ENCODE measurements at places on chromosomes 1 and 21.

DNA sequence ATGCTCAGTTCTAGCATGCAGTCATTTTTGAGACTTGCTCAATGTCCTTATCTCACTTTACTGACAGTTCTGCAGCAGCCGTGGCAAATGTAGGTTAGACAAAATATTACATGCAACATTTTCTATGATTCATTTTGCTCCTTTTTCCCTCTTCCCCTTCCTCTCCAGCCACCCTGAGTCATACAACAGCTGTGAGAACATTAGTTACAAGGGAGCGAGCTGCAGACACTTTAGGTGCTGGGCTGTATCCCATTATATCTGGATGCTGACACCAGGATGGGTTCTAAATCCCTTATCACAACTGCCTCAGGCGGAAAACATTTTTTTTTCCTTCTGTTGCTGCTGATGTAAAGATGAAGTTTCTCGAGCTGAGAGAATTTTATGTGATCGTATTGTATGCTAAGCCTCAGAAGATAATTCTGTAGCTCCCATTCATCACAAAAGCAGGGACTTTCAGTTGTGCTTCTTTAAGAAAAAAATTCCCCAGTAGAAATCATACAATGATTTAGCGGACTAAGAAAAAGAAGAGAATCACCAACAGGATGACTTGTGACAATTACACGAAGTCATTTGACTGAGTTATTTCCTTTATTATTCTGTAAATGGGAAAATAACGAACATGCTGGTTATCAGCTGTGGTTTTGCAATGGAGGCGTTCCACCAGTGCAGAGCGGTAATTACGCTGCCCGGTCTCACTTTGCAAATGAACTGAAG lies 345.0 kb downstream of the DISC1 start:
- DNase-seq, result no peak

- DNase-seq, result no peak
These were observed 424 bp upstream of the PCNX2 start for GRCh38 chr1:233295975-233296322.

- no peak for DNase-seq
These were observed 50.4 kb upstream of the CXADR start for GRCh38 chr21:17462276-17462981.

GRCh38 chr1:49424782-49425181 lies 599.0 kb downstream of the AGBL4 start:
- DNase-seq, result no peak

- DNase-seq, result no peak
These were observed 63.9 kb downstream of the UCK2 start for GRCh38 chr1:165891111-165891860.

- no peak for DNase-seq
These were observed 18.3 kb downstream of the UBR4 start for GRCh38 chr1:19191811-19192210.

Data from activated CD4-positive, alpha-beta T cell treated with anti-CD3 and anti-CD28 coated beads for 24 hours (primary cell).